ENCODE measurements at places on chromosomes 3 and 15.

DNA sequence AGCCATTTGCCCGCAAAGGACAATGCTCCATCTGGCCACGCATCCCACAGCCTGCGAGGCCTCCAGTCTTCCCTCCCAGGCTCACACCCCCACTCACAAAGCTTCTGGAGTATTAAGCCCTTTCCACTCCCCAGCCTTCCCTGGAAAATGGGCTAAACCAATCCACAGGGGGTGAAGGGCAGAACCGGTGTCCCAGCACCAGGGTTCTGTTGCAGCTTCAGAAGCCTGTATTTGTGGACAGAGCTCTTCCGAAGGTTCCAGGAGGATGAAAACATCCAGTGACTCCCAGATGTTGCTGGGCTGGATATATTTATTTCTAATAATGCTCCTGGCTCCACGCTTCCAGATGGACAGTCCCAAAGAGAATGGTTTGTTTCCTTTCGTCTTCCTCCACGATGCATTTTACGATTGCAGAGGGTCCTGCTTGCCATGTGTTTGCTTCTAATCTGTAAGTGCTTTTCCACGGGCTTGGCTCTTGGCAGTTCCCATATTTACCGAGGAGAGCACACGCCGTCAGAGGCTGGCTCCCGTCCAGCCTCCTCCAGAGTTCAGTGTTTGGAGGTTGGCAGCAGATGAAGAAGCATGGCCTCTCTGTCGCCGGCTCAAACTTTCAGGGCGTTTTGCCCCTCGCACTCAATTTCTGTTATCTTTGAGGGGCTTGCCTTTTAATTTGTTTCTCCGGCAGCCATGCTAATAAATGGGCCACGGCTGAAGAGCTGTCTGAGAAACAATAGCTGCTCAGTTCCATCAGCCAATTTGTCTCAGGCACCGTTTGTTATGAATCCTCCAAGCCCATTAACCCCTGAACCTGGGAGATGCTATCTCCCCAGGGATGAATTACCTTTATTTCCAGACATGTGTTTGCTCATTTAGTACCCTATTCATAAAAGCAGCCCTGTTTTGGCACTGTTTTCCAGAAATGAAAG is 367.9 kb upstream of the PROK2 start:
- DNase-seq: no peak

DNA sequence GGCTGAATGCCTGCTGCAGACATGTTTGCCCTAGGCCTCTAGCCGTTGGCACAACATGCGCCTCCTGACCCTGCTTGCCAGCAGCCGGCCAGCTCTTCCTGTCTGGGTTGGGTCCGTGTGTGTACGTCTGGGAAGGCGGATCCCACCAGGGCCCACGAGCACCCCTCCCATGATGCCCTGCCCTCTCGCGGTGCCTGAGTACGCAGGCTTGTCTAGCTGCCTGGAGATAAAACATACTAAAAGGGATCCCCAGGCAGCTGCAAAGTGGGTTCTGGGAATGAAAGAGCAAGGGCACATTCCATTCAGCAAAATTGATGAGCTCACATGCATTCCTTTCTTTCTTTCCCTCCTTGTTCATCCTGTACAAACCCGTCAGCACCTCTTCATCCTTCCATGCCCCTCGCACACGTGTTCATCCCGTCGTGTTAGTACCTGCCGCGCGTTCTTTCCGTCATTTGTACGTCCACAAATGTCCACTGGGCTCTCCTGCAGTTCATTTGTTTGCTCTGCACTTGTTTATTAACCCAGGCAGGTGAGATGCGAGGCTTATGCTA is 74.3 kb downstream of the FBLN2 start:
- DNase-seq: no peak

GRCh38 chr3:33128706-33129105 is 14.9 kb downstream of the CRTAP start:
- DNase-seq: no peak

DNA sequence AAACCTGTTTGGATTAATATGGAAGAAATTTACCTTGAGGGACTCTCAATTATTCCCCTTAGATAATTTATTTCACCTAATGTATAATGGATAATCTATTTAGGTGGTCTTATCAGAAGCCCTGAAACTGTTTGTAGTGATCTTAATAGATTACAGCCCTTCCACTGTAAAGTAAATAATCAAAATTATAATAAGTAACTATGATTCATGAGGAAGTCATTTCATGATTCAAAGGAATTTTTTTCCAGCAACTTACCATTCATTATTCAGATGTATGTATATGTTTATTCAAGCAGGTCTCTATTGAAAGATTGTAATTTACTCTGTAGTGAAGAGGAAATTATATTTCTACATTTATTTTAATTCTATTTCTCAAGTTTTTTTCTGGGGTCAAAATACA is 250.6 kb upstream of the ROBO1 start:
- DNase-seq: no peak

GRCh38 chr3:12444582-12445471 is 39.5 kb upstream of the TSEN2 start:
- no peak for DNase-seq

- no peak for DNase-seq
Measured at GRCh38 chr3:46935168-46935858, 41.2 kb downstream of the CCDC12 start.

GRCh38 chr3:12978682-12979081 is 94.5 kb downstream of the IQSEC1 start:
- no peak for DNase-seq

GRCh38 chr15:95693917-95694316 is 636.6 kb upstream of the NR2F2 start:
- DNase-seq: no peak

DNA sequence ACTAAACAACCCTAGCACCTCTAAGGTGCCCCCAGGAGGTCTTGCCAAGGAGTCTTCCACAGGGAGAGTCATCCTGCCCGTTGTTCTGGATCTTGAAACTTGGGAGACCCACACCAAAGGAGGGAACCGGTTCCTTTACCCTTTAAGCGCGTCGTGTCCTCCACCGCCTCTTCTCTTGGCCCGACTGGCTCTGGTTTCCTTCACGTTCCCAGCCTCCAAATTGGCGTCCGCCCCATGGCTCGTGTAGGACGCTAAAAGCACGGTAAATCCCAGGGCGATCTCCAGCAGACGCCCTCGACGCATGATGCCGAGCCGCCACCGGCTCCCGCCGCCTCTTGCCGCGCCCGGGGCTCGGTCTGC is 1.1 kb downstream of the FBN1 start:
- no peak for DNase-seq

DNA sequence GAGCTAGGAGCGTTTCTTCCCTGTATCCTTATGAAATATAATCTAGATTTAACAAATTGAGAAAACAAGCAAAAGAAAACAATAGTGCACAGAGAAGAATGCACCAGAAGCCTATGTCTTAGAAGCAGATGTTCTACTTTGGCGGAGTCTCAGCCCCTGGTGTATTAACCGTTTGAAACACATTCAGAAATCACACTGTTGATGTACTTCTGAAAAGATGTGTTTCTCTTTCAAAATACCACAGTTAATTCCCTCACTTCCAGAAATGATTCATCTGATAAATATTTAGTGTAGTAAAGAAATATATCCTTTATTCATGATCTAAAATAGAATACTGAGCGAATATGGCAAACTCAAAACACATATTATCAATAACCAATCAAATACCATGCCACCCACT is 77.7 kb downstream of the CBLB start:
- no peak for DNase-seq

DNA sequence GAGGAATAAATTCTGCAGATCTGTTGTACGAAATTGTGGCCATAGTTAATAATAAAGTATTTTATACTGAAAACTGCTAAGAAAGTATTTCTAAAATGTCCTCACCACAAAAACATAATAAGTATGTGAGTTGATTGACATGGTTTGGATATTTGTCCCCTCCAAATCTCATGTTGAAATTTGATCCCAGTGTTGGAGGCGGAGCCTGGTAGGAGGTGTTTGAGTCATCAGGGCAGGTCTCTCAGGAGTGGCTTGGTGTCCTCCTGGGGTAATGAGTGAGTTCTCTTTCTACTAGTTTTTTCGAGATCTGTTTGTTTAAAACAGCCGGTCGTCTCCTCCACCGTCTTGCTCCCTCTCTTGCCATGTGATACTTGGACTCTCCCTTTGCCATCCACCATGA is 424.1 kb upstream of the KCNMB2 start:
- no peak for DNase-seq

DNA sequence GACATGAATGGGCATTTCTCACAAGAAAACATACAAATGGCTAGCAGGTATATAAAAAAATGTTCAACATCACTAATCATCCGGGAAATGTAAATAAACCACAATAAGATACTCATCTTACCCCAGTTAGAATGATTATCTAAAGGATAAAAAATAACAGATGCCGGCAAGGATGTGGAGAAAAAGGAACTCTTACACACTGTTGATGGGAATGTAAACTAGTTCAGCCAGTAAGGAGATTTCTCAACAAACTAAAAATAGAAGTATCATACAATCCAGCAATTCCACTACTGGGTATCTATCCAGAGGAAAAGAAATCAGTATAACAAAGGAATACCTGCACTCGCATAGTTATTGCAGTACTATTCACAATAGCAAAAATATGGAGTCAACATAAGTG is 124.2 kb downstream of the SATB1 start:
- DNase-seq: no peak

DNA sequence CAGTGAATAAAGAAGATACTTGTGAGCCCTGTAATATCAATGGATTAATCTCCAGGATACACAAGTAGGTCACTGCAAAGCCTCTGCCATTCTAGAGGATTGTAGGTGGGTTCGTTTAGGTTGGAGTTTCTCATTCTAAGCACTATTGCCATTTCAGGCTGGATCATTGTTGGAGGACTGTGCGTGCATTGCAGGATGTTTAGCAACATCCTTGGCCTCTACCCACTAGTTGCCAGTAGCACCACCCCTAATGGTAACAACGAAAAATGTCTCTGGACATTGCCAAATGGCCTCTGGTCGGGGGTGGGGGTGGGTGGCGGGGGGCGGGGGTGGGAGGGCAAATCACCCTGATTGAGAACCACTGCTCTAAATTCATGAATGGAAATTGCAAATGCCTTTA is 4.9 kb upstream of the IFT57 start:
- DNase-seq: no peak

GRCh38 chr15:91408476-91409076 is 308.5 kb downstream of the SV2B start:
- no peak for DNase-seq

DNA sequence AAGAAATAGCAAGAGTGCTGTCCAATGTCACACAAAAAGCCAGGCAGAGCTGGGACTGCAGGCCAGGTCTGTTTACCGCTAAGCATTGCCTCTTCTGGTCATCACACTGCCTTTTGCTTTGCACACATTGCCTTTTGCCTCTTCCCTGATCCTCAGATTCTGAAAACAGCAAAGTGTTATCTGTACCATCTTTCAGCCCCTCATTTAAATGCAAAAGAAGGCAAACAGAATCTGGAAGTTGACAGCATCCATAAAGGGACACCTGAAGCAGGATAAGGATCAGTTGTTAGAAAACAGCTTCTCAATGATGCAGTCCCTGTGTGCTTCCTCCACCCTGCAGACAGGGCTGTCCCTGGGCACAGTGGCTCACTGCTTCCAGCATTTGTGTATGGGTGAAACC is 106.7 kb upstream of the RAD18 start:
- no peak for DNase-seq

GRCh38 chr3:152790651-152791387 is 44.1 kb upstream of the P2RY1 start:
- no peak for DNase-seq

DNA sequence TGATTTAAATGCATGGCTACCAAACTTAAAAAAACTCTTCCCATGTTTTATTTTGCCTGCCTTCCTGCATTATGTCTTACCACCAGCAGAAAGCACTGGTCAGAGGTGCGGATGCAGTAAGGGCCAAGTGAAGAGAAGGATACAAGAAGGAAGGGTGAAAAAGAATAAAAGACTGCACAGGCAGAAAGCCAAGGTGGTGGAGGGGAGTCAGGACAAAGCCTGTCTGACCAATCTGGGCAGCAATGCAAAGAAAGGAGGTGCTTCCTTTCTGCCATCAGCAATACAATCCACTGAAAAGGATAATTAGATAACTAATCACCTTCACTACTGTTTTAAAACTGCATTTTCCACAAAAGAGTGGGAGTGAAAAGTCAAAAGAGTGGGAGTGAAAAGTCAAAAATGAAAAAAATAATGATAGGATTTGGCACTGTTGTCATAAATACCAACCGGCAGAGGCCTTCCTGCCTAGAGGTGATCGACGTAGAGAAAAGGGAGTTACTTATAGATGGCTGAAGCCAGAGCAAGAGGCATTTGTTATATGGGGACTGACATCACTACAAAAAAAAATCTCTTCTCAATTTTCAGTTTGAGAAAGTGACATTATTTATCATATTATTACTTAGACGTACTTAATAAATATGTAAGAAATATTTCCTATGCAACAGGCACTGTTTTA is 385.3 kb downstream of the TBC1D5 start:
- DNase-seq: no peak

DNA sequence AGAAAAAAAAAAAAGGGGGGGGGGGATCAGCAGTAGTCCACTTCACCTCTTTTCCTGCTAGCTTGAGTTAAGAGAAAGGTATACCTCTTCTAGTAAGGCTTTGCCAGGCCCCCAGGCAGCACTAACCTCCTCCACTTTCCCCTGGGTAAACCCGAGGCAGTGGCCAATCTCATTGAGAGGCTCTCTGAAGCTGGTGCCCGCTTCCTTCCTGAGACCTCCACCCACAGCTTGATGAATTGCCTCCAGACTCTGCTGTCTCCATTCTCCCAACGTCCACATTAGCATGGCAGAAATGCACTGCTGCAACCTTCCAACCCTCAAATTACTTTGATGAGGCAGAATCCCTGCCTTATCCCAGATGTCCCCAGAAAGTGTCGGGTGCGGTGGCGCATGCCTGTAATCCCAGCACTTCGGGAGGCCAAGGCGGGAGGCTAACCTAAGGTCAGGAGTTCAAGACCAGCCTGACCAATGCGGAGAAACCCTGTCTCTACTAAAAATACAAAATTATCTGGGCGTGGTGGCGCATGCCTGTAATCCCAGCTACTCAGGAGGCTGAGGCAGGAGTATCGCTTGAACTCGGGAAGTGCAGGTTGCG is 15.3 kb downstream of the RLBP1 start:
- DNase-seq: no peak

DNA sequence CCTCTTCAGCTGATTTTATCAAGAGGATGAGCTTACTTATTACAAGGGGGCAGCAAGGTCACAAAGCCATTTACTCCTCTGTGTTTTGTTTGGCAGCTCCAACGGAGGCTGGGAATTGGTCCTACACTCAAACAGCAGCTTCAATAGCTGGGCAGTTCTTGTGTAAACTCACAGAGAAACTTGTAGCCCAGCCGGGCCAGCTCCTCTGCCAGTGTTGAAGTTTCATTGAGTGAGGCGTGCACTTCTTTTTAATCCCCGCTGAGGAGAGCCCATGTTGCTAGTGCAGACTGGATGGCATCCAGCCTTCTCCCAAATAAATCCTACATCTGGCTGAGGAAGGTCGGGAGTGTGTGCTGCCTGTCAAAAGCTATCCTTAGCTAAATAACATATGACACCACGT is 59.5 kb downstream of the BFSP2 start:
- DNase-seq: no peak

- no peak for DNase-seq
Measured at GRCh38 chr15:66798426-66799061, 96.5 kb downstream of the SMAD6 start.
